ENCODE measurements at places on chromosomes 16 and 17.
A peak's percentile ranks its signal among the peaks of the same experiment; 100 is the strongest.

DNA sequence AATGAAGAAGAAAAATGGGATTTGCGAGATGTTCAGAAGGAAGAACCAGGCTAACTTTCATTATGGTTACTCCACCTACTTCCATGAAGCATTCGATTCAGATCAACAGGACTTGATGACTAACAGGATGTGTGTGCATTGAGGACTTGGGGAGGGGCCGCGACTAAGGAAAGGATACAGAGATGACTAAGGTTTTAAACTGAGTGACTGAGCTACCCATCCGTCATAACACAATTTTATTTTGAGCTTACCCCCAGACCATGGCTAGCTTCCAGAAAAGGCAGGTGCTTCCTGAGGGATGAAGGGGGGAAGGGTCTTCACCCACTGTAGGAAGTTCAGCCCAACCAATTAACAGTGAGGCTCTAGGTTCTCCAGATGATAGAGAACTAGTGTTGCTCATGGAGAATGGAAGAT is 2.5 kb upstream of the CDYL2 start:
- DNase-seq: no peak

- no peak for DNase-seq
These were observed 63.3 kb downstream of the IRF8 start for GRCh38 chr16:85961988-85962915.

GRCh38 chr17:70552982-70553334 is 383.6 kb downstream of the KCNJ2 start:
- DNase-seq: no peak

GRCh38 chr17:59856859-59857794 is 35.6 kb downstream of the TUBD1 start:
- DNase-seq: no peak

DNA sequence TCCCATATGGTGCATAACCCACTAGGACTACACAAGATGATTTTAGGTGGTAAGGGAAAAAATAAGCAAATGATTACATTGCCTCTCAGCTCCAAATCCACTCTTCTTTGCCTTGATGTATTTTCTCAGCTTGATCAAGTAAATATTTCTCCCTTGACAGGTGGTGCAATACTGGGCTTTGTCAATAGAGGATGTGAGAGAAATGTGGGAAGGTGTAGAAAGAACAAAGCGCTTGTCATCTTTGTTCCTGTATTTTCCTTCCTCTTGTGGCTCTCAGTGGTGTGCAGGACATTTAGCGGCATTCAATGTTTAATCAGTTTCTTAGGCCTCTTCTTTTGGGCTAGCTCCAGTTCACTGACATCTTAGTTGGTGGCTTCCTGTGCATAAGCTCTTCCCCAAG is 1165.8 kb upstream of the GOT2 start:
- no peak for DNase-seq

DNA sequence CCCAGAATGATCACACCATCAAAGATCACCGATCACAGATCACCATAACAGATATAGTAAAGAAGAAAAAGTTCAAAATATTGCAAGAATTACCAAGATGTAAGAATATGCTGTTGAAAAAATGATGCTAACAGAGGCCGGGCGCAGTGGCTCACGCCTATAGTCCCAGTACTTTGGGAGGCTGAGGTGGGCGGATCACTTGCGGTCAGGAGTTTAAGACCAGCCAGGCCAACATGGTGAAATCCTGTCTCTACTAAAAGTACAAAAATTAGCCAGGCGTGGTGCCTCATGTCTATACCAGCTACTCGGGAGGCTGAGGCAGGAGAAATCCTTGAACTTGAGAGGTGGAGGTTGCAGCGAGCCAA is 53.2 kb downstream of the CPPED1 start:
- no peak for DNase-seq

GRCh38 chr16:65545413-65545956 is 423.6 kb upstream of the CDH11 start:
- no peak for DNase-seq

GRCh38 chr17:82848022-82848592 is 8.3 kb upstream of the ZNF750 start:
- peak; percentile 67 for DNase-seq

GRCh38 chr17:81416612-81417011 is 21.4 kb downstream of the BAHCC1 start:
- peak; percentile 51 for DNase-seq

- DNase-seq: no peak
These were observed 93.8 kb downstream of the CDC27 start for GRCh38 chr17:47095268-47095667.

DNA sequence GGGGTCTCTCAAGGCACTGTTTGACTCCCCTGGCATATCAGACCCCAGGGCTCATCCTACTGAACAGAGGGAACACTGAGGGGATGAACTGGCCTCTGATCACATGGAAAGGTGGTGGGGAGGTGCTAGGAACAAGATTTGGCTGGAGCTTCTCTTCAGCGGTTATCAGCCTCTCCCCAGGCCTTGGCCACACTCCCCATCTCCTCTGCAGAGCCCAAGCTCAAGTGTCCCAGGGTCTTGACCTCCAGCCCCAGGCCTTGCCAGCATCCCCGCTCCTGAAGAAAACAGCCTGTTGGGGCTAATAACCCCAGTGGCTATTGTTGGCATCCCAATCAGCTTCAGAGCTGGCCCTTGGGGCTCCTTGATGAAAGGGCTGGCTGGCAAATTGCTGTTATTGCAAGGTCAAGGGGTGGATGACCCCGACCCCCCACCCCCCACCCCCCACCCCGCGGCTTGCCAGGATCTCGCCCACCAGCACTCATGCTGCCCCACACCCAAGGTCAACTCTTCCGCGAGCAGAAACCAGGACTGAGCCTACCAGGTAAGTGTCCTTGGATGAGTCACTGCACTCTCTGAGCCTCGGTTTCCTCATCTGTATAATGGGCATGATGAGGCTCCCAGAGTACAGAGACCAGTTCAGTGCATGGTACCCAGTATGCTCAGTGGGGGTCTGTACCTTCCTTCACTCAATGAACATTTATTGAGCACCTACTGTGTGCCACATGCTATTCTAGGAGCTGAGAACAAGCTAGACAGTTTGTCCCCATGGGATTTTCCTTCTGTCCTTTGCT is 18.8 kb upstream of the FAM83G start:
- DNase-seq: no peak

DNA sequence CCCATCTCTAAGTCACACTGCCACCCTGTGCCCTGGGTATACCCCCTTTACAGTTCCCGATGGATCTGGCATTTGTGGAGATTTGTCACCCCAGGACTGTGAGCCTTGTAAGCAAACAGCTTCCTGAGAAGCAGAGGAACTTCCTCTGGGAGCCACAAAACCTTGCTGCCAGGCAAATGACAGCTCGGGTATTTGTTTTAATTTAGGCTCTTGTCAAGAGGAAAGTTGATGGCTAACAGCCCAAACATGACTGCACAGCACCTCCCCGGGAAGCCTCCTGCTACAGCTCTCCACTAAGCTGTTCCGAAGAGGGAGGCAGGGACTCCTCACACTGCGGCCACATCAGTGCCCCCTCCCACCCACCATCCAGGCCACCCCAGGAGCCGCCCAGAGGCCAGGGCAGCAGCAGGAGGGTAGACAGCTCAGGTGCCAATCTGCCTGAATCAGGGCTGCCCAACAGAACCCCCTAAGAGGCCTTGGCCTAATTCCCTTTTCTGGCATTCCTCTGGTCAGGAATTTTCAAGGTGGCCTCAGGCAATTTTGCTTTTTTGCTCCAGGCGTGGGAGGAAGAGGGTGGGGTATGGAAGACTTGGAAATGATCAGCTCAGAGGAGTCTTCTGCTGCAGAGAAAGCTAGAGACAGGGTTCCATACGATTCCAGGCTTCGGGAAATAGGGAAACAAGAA is 2.6 kb downstream of the ABR start:
- no peak for DNase-seq

- no peak for DNase-seq
These were observed 33.4 kb upstream of the SLC38A10 start for GRCh38 chr17:81328489-81328888.

GRCh38 chr16:4691666-4692412 is 1.5 kb upstream of the NUDT16L1 start:
- no peak for DNase-seq

GRCh38 chr17:72496461-72496860 is 375.6 kb downstream of the SOX9 start:
- DNase-seq: no peak

GRCh38 chr17:78271419-78272170 is 40.2 kb downstream of the TMEM235 start:
- DNase-seq: no peak

DNA sequence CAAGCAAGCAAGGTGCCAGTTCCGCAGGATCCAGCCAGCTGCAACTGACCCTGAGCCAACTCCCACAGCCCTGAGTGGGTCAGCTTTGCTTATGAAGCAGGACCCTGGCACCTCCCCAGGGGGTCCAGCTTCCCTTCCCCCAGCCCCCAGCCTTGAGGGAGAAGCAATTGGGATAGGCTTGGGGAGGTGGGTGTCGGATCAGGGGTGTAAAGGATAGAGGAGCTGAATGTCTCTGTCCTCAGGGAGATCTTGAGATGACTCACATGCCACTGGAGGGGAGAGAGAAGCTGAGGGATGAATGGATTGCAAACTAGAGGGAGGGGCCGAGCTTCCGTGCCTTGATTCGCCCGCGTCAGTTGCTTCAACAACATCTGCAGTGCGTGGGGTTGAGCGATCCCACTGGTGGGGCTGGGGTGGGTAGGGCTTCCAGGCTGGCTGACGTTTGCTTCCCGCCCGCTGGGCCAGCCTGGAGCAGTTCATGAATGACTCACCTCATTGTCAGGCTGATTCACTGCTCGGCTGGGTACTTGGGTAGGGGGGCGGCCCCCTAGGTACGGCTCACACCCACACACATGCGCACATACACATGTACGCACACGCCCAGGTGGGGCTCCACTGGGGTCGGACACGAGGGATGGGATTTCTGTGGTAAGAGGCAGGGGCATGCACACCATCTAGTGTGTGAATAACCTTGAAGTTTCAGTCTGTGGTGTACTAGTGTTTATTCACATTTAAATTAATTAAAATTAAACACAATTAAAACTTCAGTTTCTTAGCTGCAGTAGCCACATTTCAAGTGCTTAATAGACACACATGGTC is 3.6 kb upstream of the HROB start:
- DNase-seq: peak; percentile 49

DNA sequence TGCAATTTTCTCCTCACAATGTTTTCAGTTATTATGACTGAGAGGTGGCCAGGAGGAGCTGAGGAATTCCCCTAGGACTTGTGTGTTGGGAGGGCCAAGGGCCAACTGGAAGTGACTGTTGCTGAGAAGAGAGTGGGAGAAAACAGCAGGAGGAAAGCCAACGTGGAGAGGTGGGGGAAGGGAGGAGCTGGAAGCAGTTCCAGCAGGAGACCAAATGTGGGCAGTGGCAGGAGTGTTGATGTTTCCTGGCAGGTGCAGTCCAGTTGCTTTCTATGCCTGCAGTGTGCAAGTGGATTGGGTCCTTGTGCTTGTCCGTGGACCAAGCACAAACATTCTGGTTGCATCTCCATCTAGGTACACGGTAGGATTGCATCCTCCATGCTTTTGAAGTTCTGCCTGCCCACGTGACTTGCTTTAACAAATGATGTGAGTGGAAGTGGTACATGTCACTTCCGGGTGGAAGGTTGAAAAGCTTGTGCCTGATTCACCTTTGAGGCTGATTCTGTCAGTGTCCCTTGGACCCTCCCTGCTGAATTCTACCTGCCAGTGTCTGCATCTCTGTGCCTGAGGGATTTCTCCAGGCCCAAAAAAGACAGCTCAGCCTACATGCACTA is 54.7 kb upstream of the CRHR1 start:
- peak; percentile 36 for DNase-seq

- DNase-seq: no peak
These were observed 204.7 kb upstream of the CIBAR2 start for GRCh38 chr16:85316944-85317343.

DNA sequence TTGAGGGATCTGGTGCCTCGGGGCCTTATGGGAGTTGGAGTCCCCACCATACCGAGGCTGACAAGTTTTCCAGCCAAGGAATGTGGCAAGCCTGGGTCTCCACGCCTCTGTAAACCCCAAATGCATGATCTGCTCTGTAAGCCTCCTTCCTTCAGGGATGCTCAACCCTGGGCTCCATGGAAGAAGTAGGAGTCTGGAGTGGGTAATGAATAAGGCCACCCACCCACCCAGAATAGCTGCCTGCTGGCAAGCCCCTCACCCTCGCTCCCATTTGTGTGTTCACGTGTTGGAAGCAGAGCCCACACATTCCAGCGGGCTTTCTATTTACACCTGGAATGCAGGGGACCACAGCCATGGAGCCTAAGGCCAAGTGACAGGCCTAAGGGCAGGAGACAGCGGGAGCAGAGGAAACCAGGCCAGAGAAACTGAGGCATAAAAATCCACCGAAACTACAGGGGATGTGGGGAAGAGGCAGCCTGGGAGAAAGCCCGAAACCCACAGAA is 4.4 kb downstream of the DLG4 start:
- DNase-seq: no peak

DNA sequence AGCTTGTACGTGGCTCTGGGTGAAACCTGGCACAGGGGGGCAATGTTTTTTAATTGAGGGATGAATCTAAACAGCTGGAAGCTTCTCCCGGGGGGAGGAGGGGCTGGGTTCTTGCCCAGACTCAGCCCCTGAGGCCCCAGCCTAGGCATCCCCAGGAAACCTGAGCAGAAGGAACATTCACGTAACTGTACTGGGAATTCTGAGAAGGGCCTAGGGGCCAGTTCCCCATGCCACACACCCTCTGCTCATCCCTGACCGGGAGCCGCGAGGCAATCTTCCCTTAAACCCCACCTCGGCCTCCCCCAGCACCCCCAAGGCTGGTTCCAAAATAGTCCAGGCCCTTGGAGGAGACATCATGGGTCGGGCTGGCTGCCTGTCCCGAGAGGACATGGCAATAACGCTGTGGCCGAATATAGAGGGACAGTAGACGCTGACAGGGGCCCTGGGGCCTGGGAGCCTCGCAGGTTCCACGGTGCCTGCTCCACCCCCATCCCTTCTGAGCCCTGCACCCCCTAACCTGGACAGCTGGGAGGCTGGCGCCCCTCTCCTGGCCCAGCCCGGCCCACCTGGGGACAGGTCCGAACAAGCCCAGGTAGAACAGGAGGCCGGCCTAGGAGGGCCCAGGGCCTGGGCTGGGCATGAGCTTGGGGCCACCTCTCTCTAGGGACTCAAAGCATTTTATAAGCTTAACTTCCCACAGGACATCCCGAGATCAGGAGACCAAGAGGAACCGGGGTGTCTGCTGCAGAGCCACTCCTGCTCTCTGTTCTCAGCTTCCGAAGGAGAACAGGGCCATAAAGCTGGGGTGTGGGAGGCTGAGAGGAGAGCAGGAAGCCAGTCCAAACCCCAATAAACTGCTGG is 83.2 kb upstream of the TOB1 start:
- no peak for DNase-seq

GRCh38 chr17:66717641-66718058 is 117.3 kb upstream of the CACNG5 start:
- DNase-seq: no peak

- no peak for DNase-seq
These were observed 3.3 kb downstream of the ZNF652 start for GRCh38 chr17:49358641-49359247.

- no peak for DNase-seq
These were observed 33.2 kb downstream of the UBE2O start for GRCh38 chr17:76419576-76420260.

Data from gastrocnemius medialis (tissue), 4 donors.